ENCODE measurements at places on chromosomes 3 and 15. TPM values are rescaled to one million over a fixed set of nuclear protein-coding genes. Genes with fewer than 3 reads are reported as not detected.

The PLA2G4D gene
- total RNA-seq = 0.51 TPM

The GMNC gene
- total RNA-seq = not detected

The MUC20 gene
- total RNA-seq = 112 TPM

The SPG21 gene
- 90.6 TPM for total RNA-seq

The ZBTB47 gene
- 45.5 TPM for total RNA-seq

The HOMER2 gene
- total RNA-seq = 1.9 TPM

The RHCG gene
- 0.98 TPM for total RNA-seq

The GCNT3 gene
- total RNA-seq = 426 TPM

The SYNPR gene
- total RNA-seq = not detected

The DUOX1 gene
- total RNA-seq = 0.43 TPM

The FILIP1L gene
- total RNA-seq = 17.1 TPM

The GXYLT2 gene
- total RNA-seq = 6.1 TPM

The SEMA4B gene
- total RNA-seq = 118 TPM

The TMEM108 gene
- 1.1 TPM for total RNA-seq

The ANKUB1 gene
- not detected for total RNA-seq

The RMDN3 gene
- total RNA-seq = 30.1 TPM

The CCDC54 gene
- total RNA-seq = not detected

The FEZF2 gene
- not detected for total RNA-seq

The ONECUT1 gene
- total RNA-seq = not detected

The CSPG5 gene
- 1.7 TPM for total RNA-seq

The RAB27A gene
- total RNA-seq = 39.0 TPM

The SH2D7 gene
- 2.8 TPM for total RNA-seq

The CYP19A1 gene
- 0.63 TPM for total RNA-seq

The SACM1L gene
- 57.2 TPM for total RNA-seq

The SAMD7 gene
- total RNA-seq = not detected

The KBTBD12 gene
- 3.1 TPM for total RNA-seq

The SLC12A1 gene
- not detected for total RNA-seq

The INSYN1 gene
- total RNA-seq = 1.8 TPM

The ARRDC4 gene
- total RNA-seq = 51.5 TPM

The GRK7 gene
- not detected for total RNA-seq

The ZMYND10 gene
- total RNA-seq = 0.31 TPM

The LSAMP gene
- total RNA-seq = 39.8 TPM

The LRRIQ4 gene
- not detected for total RNA-seq

The SELENOT gene
- 84.6 TPM for total RNA-seq

The TMEM40 gene
- not detected for total RNA-seq

The SQOR gene
- total RNA-seq = 403 TPM

The SNX33 gene
- 23.6 TPM for total RNA-seq

The ITIH1 gene
- total RNA-seq = not detected

The SCAANT1 gene
- total RNA-seq = not detected

All from mucosa of descending colon (tissue), 3 donors.